Suppressor macrophage (primary cell): ENCODE measurements at places on chromosomes 16 and 17.
A peak's percentile ranks its signal among the peaks of the same experiment; 100 is the strongest.

DNA sequence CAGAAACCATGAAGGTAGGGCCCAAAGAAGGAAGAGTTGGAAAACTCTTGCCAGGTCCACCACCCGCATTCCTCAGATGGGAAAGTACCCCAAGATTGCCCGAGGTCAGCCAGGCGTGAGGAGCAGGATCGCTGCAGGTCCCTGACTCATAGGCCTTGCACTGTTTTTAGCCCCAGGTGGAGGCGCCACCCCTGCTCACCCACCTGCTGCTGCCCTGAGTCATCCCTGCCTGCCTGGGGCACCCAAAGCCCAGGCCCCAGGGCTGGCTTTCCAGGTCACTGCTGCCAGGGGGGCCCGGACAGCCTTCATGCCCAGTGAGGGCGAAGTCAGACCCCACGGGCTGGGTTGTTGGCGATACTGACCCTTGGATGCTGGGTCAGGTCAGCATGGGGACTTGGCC is 100.9 kb downstream of the AMFR start:
- no peak for DNase-seq

DNA sequence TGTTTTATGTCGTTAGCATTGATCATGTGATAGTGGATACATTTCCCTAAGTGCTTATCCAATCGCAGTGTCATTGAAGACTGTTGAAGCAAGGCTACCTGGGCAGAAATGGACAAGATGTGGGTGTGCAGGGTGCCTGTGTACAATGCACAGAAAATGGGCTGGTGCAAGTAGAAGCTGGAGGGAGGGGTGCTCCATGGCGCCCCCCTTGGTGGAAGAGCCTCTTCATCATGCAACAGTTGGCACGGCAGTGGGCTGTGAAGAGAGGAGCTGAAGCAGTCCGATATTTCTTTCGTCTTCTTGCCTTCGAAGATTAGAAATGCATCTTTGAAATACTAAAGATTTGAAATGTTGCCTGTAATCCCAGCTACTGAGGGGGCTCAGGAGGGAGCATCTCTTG is 100.5 kb downstream of the PLCG2 start:
- peak; percentile 26 for DNase-seq

DNA sequence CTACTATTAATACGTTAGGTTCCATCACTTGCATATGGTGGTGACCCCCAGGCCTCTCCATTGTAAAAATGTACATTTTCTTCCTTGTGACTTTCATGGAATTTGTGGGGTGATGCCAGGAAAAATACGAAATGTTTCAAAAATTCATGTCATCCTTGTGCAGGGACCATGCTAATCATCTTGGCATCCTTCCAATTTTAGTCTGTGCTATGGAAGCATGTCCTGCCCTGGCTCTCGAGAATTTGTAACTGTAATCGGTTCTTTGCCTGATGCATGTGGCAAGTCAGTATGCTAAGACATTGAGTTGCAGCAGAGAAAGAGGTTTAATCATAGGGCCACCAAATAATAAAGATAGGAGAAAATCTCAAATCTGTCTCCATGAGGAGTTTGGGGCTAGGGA is 14.3 kb upstream of the GINS3 start:
- no peak for DNase-seq

- no peak for DNase-seq
Measured at GRCh38 chr16:70689970-70690891, 4.4 kb upstream of the MTSS2 start.

DNA sequence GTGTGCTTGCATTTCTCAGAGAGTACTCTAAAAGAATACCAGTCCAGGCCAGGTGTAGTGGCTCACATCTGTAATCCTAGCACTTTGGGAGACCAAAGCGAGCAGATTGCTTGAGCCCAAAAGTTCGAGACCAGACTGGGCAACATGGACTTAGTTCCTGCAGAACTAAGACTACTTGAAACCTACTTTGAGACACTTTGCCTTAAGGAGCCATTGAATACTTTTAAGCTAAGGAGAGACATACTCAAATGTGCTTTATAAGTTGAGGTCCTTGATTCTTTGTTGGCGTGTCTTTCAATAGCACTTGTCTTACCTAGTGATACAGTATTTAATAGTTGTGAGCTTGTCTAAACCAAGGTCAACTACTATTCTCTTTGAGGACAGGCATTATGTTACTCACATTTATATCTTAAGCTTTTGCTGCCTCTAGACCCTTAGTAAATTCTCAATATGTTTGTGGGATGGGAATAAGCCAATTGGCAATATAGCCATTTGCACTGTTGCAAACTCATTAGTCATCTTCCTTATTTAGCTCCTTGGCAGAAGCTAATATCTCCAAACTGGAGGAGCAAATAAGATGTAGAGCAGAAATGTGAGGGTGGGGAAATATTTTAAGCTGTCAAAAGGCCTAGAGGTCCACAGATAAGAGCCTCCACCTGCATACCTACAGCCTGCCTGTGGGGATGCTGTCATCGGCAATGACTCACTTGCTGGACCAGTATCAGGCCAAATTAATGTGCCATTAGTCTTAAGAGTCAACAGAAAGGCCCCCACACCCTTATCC is 16.3 kb downstream of the SCPEP1 start:
- no peak for DNase-seq

DNA sequence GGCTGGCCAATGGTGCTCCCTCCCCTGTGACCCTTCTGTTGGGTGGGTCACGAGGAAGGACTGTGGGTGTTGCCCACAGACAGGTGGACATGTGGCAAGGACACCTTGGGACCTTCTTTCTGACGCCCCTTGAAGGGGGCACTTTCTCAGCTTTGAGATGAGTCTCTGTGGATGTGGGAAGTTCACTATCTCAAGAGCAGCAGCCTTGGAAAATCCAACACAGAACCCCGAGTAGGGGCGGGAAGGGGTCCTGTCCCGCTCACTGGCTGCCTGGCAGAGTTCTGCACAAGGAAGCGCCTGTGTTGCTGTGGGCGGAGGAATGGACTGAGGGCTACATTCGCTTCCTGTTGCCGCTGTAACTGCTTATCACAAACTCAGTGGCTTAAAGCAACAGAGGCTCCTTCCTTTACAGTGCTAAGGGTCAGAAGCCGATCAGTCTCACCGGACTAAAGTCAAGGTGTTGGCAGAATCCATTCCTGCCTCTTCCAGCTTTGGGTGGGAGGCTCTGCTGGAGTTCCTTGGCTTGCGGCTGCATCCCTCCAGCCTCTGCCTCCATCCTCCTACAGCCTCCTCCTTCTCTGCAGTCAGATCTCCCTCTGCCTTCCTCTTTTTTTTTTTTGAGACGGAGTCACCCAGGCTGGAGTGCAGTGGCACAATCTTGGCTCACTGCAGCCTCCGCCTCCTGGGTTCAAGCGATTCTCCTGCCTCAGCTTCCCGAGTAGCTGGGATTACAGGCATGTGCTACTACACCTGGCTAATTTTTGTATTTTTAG is 305.2 kb downstream of the SEC14L1 start:
- DNase-seq, result peak; percentile 74

DNA sequence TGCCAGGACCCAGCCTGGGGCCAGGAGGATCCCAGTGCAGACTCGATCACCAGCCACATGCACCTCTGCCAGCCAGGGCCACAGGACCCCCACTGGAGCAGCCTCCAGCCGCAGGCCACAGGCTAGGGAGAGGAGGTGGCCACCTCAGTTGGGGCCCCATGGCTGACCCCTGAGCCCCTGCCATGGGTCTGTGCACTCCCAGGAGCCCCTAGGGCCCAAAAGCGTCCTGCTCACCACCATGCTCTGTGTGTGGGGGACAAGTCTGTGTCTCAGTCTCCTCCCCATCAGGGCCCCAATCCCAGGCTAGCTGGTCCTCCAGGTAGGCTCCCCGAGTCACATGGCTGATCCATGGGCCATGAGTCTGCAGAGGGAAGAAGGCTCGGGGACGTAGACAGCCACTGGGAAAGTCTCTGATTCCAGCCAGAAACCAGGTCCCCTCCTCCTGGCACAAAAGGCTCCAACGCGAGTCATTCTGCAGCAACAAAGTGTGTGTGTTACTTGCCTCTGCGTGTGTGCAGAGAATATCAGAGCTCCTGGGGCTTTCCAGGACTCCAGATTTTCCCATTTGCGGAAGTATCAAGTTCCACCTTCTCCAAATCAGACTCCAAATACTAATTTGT is 6.1 kb upstream of the PRSS8 start:
- no peak for DNase-seq

GRCh38 chr17:17469358-17469757 is 7.4 kb upstream of the MED9 start:
- no peak for DNase-seq

DNA sequence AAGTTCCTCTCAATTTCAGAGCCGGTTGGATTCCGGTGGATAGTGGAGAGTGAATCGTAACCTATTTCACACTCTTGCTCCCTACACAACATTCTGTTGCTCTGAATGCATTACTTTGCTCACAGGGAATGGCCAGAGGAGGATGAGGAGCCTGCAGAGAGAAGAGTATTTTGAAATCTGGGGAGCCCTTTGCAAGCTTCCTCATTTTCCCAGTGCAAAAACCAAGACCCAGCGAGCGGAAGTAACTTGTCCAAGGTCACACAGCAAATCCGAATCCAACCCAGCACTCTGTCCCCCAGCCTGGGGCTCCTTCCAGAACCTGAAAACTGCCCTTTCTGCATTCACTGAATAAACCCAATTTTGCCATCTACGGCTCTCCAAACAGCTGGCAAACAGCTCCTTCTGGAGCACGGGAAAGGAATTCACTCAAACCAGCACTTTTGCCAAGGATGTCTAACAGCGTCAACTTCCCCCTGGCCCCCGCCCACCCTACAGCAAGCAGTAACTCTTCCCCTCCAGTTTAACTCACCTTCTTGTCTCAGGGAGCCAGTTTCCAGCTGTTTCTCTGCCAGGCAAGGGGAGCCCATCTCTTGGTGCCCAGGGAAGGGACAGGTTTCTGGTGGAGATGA is 557 bp downstream of the KCNG4 start:
- DNase-seq, result peak; percentile 77

DNA sequence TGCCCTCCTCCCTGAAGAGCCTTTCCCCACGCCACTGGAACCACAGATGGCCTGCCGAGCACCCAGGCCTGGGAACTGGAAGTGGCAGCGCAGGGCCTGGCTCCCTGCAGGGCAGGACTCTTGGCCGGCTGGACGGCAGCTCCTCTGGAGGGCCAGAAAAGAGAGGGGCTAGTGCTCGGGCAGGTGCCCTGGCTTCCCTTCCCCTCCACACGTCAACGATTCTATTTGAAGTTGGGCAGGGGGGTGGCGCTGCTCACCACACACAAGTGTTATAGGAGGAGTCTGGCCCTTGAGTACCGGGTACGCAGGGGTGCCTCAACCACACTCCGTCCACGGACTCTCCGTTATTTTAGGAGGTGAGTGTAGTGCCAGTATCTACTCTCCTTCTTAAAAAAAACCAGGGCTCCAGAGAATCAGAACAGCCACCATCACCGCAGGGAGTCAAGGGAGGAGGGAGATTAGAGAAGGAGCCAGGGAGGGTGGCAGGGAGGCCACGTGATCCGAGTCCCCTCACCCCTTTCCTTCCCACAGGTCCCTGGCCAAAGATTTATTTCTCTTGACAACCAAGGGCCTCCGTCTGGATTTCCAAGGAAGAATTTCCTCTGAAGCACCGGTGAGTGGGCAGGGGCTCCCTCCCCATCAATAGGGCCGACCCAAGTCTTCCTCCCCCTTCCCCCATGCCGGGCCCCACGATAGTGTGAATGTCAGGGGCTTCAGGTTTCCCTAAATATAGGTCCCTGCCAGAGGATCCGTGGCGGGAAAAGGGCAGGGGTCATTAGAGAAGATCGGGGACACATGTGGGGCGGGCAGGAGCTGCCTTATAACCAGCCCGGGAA is 1.4 kb upstream of the ALDOA start:
- peak; percentile 75 for DNase-seq

- DNase-seq, result no peak
Measured at GRCh38 chr16:12501707-12502457, 301.8 kb downstream of the CPPED1 start.

GRCh38 chr16:21070564-21070963 is 80.1 kb downstream of the DNAH3 start:
- DNase-seq, result no peak

DNA sequence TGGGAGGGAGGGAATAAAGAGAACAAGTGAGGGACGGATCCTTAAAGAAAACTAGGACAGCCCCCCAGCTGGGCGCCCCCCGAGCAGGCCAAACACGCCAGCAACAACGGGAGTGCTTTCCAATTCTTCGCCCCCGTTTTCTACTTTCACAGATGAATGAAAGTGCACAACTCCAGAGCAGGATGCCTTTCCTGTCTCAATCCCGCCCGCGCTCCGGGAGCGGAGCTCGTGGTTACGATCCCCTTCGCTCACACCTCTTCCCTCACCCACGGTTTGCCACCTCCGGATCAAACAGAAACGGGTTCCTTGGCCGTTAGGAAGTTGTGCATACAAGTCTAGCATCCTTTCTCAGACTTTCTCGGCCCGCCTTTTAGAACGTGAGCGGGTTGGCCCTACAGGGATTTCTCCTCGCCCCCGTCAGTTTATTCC is 680 bp downstream of the SKA2 start:
- DNase-seq, result peak; percentile 48

- no peak for DNase-seq
Measured at GRCh38 chr17:54408731-54409130, 491.9 kb upstream of the TOM1L1 start.

DNA sequence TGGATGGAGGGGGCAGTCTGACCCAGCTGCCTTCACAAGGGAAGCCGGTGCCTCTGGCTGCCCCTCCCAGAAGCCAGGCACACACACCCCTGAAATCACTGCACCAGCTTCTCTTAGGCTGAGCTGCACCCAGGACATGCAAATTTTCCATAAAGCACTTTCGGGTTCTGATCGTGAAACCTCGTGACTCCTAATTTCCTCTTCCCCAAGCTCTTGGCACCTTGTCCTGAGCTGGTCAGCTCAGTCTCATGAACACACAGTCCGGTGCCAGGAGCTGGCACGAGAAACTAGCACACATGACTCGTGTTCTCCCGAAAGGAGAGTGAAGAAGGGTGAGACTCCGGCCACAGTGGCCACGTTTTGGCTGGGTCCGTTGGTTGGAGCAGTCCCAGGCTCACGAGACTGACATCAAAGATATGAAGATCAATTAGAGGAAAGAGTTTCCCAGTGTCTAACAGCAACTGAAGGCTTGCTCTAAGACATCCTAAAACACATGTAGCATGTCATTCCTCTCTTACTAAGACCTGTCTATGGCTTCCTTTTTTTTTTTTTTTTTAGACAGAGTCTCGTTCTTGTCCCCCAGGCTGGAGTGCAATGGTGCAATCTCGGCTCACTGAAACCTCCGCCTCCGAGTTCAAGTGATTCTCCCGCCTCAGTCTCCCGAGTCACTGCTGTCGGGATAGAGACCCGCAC is 9.2 kb upstream of the ABR start:
- DNase-seq, result peak; percentile 92

DNA sequence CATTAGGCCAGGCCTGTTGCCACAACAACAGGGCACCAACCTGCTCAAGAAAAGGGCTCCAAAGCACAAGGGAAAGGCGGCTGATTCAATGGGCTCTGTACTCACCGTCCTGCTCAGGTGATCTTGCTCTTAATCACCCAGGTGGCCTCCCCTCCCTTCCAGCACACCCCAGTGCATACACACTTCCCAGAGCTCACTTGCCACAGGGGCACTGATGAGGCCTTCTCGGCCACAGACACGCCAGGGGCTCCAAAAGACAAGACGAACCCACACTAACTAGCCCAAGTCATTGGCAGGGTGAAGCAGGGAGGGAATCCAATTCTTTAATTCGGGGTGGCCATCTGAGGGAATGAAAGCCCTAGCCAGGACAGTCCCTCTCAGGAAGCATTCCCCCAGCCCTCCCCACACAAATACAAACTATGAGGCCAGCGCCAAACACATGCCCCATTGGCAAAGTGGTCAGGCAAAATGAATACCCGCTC is 1.4 kb downstream of the MYO18A start:
- DNase-seq, result no peak
